ENCODE measurements at places on chromosomes 6 and 20. TPM values are rescaled to one million over a fixed set of nuclear protein-coding genes. Genes with fewer than 3 reads are reported as not detected.

SEL1L2 gene
- total RNA-seq = not detected

SLC32A1 gene
- total RNA-seq = not detected

EYA2 gene
- total RNA-seq = 0.15 TPM

ULBP2 gene
- total RNA-seq = 2.0 TPM

NKAPL gene
- total RNA-seq = 1.1 TPM

EDN3 gene
- total RNA-seq = not detected

TAAR1 gene
- total RNA-seq = not detected

ZNF391 gene
- 1.00 TPM for total RNA-seq

TRIM31 gene
- total RNA-seq = not detected

SLC22A1 gene
- total RNA-seq = 0.33 TPM

LY6G5C gene
- total RNA-seq = under 0.01 TPM

CAP2 gene
- 6.3 TPM for total RNA-seq

BTN1A1 gene
- total RNA-seq = not detected

DLL1 gene
- 1.7 TPM for total RNA-seq

POU3F2 gene
- total RNA-seq = under 0.01 TPM

RGL2 gene
- 23.1 TPM for total RNA-seq

PHF1 gene
- total RNA-seq = 16.5 TPM

SLC2A4RG gene
- total RNA-seq = 9.4 TPM

TBP gene
- 26.3 TPM for total RNA-seq

ZNF831 gene
- total RNA-seq = not detected

MUCL3 gene
- total RNA-seq = not detected

PTGIS gene
- total RNA-seq = 0.73 TPM

TFEB gene
- 2.8 TPM for total RNA-seq

FYN gene
- total RNA-seq = 114 TPM

FLOT1 gene
- 148 TPM for total RNA-seq

RNASET2 gene
- 7.6 TPM for total RNA-seq

FKBP5 gene
- 12.4 TPM for total RNA-seq

MICA gene
- total RNA-seq = 56.6 TPM

KCNB1 gene
- not detected for total RNA-seq

PI3 gene
- 0.69 TPM for total RNA-seq

GABRR1 gene
- total RNA-seq = not detected

ZNF343 gene
- 14.8 TPM for total RNA-seq

ARFGEF3 gene
- total RNA-seq = 1.3 TPM

SLC13A3 gene
- 2.0 TPM for total RNA-seq

REM1 gene
- not detected for total RNA-seq

ZNF512B gene
- total RNA-seq = 11.7 TPM

WFDC12 gene
- not detected for total RNA-seq

CEBPB gene
- total RNA-seq = 41.1 TPM

SS18L1 gene
- 23.1 TPM for total RNA-seq

APMAP gene
- 64.0 TPM for total RNA-seq

NRSN1 gene
- not detected for total RNA-seq

FAM217A gene
- not detected for total RNA-seq

ZNF311 gene
- 1.00 TPM for total RNA-seq
